ENCODE measurements at places on chromosomes 4 and X.

- DNase-seq = no peak
These were observed 358.9 kb downstream of the NLGN4X start for GRCh38 chrX:5869786-5870185.

GRCh38 chr4:75340561-75340960 lies 173.6 kb downstream of the RCHY1 start:
- DNase-seq = no peak

- DNase-seq = no peak
These were observed 90.4 kb downstream of the ZC4H2 start for GRCh38 chrX:64885850-64886249.

DNA sequence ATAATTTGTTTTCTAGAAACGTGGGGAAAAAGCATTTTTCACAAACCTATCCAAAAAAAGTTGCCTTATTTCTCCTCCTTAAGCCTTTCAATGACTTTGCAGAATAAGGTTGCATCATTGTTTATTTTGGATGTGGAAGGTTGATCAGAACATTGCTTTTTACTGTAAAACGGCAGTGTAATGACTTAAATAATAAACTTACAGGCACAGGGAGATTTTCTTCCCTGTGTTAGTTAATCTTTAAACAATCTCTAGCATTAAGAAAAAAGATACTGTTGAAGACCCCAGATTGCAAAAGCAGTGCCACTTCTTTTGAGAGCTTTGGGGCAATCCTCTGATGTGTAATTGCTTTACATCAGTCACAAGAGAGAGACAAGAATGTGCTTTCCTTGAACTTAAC lies 153.4 kb downstream of the ARX start:
- DNase-seq = no peak

- no peak for DNase-seq
These were observed 353.1 kb upstream of the NR3C2 start for GRCh38 chr4:148795156-148795864.

GRCh38 chr4:106312997-106313522 lies 2.9 kb downstream of the TBCK start:
- no peak for DNase-seq

DNA sequence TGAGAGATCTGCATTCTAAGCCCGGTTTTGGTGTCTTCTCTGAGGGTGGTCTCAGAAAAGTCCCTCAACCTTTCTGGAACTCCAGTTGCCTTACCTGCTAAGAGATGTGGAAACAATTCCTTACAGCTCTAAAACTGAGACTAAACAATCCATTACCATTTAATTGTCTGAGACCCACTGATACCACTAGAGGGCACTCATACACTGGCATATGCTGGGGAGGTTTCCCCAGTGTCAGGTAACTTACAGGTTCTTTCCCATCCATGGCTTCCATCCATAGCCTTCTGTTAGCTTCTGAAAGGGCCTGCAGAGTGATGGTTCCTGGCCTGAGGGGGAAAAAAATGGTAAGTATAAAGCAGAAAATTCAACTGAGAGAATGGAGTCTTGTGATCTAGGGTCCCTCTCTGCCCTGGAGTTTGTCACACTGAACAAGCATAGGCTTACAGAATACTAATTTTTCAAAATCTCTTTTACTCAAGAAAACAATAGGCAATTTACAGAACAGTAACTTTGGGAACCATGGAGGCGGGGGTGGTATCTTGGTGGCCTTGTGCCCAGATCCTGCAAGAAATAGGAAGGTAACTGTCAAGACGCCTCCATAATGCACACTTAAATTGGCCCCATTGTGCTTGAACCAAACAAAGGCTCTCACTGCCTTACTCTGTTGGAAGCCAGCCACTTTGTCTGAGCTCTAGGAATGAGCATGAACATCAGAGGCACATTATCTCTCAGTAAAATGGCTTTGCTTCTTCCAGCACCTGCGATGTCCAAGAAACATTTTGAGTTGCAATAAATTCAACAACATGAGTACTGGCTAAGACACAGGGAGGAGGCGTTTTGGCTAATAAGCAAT lies 236.1 kb downstream of the OPHN1 start:
- DNase-seq = no peak

GRCh38 chr4:48307528-48307927 lies 33.8 kb upstream of the SLAIN2 start:
- DNase-seq = no peak

GRCh38 chr4:56387023-56388001 lies at the start of gene AASDH:
Gene AASDH, minus strand, starts transcription at chr4:56387491. Its CDS starts 3,192 bp downstream, at chr4:56384299.
- peak; percentile 90 for DNase-seq

DNA sequence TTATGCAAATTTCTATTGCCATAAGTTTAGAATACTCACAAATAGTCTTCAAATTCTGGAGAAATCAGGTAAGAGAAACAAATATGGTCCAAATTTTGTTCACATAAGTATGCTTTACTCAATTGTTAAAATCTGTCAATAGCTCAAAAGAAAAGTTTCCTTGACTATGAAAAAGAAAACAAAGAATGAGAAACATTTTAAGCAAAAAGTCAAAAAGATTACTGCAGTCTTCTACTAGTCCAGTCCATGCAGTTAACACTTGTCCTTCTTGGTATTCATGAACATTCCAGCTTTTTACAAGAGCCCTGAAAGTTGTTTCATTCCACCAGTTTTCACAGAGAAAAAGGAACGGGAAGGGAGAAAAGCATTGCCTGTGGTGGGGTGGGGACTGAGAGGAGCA lies 54.7 kb upstream of the ZXDA start:
- no peak for DNase-seq

GRCh38 chrX:111743316-111743715 lies 62.3 kb downstream of the ALG13 start:
- no peak for DNase-seq

- DNase-seq = no peak
These were observed 182.4 kb upstream of the MBNL3 start for GRCh38 chrX:132671229-132671641.

DNA sequence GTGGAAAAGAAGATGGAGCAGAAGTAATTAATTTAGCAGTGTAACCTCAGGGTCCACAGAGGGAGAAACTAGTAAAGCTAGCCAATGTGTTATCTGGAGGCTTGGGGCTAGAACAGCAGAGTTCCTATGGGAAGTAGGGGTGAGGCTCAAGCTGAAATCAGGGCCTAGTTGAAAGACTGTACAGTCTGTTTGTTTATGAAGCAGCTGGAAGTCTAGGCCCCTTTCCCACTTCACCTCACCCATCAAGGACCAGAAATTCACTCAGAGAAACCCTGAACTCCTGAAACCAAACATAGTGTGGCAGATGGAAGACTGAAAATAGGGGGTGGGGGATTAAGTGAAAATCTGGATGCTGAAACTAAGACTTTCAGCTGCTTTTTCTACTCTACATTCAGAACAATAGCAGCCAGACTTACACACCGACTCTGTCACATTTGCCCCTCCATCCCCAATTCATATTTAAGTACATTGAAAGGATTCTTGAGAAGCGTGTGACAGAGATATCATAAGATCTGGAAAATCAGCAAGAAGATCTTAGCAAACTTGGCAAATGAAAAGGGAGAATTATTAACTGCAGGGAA lies 32.6 kb upstream of the FAM241A start:
- DNase-seq = no peak

GRCh38 chr4:147288512-147288911 lies 192.4 kb upstream of the EDNRA start:
- no peak for DNase-seq

GRCh38 chr4:58776627-58777026 lies 1666.4 kb upstream of the IGFBP7 start:
- DNase-seq = no peak

- no peak for DNase-seq
These were observed 14.4 kb downstream of the ANXA3 start for GRCh38 chr4:78565971-78566372.

DNA sequence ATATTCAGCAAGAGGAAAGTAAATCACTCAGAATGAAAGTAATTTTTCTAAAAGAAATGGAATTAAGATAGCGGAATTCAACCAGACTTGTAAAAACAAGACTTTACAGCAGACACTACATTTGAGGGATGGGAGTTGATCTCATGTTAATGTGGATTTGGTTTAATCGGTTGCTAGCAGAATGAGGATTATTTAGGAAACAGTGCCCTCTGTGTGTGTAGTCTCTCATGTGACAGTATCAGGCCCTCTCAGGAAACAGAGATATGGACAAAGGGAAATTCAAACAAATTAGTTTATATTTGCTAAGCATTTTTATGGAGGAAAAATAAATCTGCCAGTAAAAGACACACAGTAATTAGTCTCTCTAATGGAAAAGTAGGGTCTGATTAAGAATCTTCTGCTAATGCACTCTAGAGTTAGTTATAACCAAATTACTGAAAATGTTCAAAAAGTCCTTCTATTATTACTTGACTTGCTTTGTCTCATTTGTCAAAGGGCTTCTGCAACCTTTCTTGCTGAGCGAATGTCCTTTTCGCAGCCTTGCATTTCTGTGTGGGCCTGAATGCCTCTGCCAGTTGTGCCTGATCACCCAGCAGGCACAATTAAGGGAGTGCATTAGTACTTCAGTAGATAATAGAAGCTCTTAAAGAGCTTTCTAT lies 1282.3 kb upstream of the TENM3 start:
- no peak for DNase-seq

DNA sequence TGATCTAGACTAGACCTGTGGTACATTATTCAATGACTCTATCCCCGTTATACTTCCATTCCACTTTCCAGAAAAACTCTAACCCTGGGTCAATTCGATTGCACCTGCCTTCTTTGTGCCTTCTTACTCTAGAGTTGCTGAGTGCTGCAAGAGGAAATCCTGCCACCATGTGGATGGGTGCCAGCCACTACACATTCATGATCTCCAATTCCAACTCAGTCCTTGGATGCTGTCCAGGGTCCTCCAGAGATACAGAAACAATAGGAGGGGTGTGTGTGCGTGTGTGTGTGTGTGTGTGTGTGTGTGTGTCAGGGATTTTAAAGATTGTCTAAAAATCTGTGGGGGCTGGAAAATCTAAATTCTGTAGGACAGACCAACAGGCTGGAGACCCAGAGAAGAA lies 42.9 kb upstream of the INTS6L start:
- DNase-seq = peak; percentile 2

GRCh38 chrX:123807835-123808416 lies 51.9 kb upstream of the XIAP start:
- DNase-seq = no peak

GRCh38 chr4:6047130-6047673 lies 29.0 kb upstream of the C4orf50 start:
- DNase-seq = no peak

GRCh38 chr4:40281913-40282312 lies 53.2 kb upstream of the CHRNA9 start:
- DNase-seq = no peak

GRCh38 chrX:14027036-14027435 lies 2.7 kb downstream of the GEMIN8 start:
- no peak for DNase-seq

DNA sequence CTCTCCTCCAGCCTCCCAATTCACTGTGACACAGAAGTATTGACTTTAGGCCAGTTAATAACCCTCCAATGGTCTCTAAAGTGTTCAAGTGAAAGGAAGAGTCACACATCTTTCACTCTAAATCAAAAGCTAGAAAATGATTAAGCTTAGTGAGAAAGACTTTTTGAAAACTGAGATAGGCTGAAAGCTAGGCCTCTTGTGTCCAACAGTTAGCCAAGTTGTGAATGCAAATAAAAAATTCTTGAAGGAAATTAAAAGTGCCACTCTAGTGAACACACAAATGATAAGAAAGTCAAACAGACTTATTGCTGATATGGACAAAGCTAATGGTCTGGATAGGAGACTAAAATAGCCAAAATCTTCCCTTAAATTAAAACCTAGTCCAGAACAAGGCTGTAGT lies 687.2 kb downstream of the TRIML1 start:
- DNase-seq = no peak

GRCh38 chr4:80611678-80611979 lies 276.1 kb downstream of the CFAP299 start:
- no peak for DNase-seq

- no peak for DNase-seq
These were observed 70.8 kb downstream of the RWDD4 start for GRCh38 chr4:183588169-183588675.

GRCh38 chr4:95159384-95159783 lies 389.4 kb downstream of the UNC5C start:
- DNase-seq = no peak

- no peak for DNase-seq
These were observed 34.1 kb upstream of the AFF2 start for GRCh38 chrX:148466292-148466691.

GRCh38 chrX:44036336-44036735 lies 63.1 kb upstream of the NDP start:
- no peak for DNase-seq

- no peak for DNase-seq
These were observed 84.2 kb upstream of the KCTD8 start for GRCh38 chr4:44532851-44533250.

DNA sequence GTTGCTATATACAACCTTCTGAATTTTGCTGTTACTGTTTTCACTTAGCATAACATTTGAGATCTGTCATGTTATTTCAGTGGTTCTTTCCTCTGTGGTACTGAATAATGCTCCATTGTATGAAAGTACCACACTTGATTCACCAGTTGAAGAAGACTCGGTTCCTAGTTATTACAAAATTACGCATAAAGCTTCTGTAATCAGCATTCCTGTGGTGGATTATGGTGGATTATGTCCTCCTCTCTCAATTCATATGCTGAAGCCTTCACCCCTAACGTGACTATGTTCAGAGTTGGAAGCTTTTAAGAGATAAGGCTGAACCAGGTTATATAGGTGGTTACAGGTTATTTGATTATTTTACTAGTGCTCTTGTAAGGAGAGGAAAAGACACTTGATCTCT lies 2143.5 kb upstream of the AGA start:
- no peak for DNase-seq

GRCh38 chr4:98006060-98006459 lies 137.2 kb downstream of the STPG2 start:
- DNase-seq = no peak

DNA sequence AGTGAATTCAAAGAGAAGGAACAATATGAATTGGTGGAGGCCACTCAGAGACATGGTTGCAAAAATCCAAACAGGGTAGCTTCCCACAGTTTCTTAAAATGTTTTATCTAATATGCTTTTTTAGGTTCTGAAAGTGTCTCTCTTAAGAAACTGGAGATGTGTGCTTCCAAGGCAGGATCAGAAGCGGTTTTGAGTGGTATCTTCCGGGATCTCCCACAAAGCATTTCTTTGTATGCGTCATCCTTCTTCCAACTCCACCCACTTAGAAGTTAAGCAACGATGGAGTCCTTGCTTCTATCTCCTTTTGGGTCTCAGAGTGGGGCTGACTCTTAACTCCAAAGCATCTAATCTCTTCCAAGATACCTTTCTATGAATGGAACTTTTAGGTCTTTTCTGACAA lies 196.7 kb downstream of the MID1 start:
- no peak for DNase-seq

- DNase-seq = no peak
These were observed 145.1 kb downstream of the NHS start for GRCh38 chrX:17520016-17520615.

GRCh38 chrX:109839694-109840567 lies 106.9 kb upstream of the ACSL4 start:
- no peak for DNase-seq

All from activated CD4-positive, CD25-positive, alpha-beta regulatory T cell treated with anti-CD3 and anti-CD28 coated beads, Interleukin-2, amount 50 U/mL, for 16 hours (primary cell).